ENCODE measurements at places on chromosomes 4 and X.

DNA sequence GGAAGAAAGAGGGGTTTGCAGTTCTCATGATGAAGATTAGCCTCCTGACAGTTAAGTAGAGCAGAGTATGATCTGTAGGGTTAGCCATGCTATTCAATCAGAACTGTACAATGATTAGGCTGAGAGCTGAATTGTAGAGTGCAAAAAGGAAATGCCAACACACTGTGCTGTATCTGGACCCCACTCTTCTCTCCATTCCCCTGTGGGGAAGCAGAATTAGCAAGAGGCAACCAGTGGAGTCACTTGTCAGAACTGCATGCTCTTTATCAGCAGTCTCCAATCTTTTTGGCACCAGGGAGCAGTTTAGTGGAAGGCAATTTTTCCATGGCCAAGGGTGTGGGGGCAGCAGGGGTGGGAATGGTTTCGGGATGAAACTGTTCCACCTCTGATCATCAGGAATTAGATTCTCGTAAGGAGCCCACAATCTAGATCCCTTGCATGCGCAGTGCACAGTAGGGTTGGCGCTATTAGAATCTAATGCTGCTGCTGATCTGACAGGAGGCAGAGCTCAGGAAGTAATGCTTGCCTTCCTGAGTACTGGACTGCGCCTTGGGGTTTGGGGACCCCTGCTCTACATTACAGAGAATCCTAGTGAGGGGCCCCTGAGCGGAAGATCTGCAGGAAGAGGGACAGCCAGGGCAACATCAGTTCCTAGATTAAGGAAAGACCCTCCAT is 19.4 kb downstream of the TBC1D9 start:
- no peak for DNase-seq

DNA sequence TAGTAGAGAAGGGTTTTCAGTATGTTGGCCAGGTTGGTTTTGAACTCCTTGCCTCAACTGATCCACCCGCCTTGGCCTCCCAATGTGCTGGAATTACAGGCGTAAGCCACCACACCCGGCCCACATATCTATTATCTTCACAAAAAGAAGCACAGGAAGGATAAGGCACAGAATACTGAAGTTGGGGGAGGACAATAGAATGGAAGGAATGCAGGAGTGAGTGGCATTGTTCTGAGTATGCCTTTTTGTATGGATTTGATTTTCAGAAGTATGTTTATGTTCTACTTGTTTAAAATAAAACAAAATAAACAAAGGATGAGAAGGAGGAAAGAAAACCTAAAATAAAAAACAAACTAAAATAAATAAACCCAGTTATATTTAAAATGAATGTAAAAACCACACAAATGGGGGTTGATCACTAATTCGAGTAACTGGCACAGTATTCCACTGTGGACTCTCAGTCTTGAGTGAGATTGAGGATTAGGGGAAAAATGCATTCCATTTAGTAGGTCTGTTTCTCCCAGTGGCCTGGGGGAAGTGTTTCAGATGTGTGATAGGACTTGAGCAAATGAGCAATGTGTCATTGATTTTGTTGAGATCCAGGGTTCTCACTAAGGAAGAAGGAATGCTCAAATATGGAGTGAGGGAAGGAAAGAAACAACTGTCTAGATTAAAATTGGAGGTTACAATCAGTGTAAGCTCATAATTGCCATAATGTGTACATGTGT is 109.0 kb upstream of the C1QTNF7 start:
- no peak for DNase-seq

- DNase-seq = no peak
These were observed 68.5 kb downstream of the ATP10D start for GRCh38 chr4:47553329-47554125.

DNA sequence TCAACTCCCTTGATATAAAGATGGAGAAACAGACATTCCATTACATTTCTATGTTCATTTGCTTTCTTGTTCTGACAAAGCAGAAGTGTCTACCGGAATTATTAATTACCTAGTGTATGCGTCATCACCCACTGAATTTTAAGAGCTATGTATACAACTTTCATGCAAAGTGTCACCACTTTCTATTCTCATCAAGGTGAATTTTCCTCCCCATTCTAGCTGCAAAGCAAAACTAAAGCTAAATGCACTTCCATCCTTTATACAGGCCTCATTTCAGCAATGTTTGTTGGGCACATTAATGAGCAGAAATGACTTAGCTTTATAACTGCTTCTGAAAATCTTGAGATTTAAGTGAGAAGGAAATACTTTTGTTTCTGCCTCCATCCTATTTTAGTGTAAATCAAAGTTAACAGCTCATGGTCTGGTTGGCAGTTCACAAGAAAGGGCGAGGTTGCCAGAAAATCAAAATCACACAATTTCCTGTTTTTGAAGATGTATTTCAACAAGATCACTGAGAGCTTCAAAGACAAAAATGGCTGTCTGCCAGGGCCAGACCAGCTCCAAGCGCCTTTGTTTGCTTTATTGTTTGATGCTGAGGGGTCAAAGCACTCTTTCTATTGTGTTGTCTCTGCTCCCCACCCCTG is 7.2 kb upstream of the FAM9C start:
- peak; percentile 46 for DNase-seq
